ENCODE measurements at places on chromosomes 5 and 9.

DNA sequence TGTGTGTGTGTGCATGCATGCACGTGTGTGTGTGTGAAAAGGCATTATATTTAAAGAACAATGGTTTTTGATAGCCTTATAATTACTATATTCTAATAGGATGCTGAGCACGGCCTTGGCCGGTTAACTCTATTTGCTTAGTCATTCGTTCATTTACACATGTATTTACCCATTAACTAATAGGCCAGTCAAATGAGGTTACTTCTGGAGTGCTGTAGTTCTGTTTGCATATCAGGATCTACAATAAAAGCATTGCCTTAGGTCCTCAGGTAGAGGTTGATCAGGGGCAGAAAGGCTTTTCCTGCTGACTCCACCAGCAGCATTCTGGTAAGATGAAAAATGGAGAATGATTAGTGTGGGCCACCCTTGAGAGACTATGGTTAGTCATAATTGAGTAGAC, 219.0 kb downstream of the COMMD10 start:
- no peak for DNase-seq

DNA sequence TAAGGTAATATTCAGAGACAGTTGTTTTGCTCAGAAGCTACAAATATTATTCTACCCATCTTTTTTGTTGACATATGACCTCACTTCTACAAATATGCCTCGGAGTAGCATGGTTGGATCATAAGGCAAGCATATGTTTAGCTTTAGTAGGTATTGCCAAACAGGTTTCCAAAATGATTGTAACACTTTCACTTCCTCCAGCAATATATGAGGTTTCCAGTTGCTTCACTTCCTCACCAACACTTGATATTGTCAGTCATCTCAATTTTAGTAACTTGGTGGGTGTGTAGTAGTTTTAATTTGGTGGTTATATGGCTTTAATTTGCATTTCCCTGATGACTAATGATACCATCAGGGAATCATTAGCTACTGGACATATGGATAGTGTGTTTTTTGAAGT, 46.7 kb downstream of the TNFSF8 start:
- DNase-seq: no peak

DNA sequence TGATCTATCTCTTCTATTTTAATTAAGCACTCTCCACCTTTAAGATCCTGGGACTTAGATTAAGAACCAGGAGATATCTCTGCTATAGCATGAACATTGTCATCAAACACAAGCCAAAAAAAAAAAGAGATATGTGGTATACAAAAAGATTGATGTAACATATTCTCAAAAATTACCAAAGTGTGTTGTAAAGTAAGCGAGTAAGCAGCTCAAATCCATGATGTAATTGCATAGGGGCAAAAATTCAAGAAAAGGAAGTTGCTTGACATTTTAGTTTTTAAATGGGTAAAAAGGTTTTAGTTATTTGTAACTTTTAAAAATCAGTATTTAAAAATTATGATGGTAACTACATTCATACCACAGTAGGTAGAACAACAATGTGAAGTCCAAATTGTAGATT, 40.7 kb downstream of the CNTRL start:
- no peak for DNase-seq

DNA sequence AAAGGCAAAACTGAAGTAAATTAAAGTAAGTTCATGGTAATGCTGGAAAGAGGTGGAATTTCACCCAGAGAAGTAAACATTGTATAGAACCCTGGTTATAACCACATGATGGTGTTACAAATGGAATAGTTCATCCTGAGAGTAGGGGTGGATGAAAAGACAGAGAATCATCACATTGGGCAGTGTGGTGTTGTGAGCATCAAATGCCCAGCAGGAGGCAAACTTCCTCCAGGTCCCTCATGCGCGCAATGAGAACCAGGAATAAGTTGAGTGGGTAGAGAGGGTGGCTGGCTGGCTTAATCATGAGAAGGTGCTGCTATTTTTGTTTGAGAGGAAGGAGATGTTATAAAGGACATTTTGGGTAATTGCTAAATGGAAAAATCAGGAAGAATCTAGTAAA, 163.3 kb upstream of the HMHB1 start:
- peak; percentile 26 for DNase-seq

DNA sequence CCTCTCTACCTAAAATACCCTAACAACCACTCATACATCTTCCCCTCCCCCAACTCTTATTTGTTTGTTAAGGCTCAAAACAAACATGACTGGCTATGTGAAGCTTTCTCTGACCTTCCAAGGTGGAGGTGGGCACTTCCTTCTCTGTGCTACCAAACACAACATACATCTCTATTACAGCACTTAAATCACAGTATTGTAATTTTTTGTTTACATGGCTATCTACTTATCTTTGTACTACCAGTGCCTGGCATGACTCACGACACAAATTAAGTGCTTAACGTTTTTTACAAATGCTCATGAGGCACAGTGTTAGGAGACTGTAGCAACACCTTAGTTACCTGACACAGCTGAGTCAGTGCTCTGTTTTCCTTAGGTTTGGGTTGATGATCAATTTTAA, 18.6 kb downstream of the HOMER1 start:
- DNase-seq: no peak

DNA sequence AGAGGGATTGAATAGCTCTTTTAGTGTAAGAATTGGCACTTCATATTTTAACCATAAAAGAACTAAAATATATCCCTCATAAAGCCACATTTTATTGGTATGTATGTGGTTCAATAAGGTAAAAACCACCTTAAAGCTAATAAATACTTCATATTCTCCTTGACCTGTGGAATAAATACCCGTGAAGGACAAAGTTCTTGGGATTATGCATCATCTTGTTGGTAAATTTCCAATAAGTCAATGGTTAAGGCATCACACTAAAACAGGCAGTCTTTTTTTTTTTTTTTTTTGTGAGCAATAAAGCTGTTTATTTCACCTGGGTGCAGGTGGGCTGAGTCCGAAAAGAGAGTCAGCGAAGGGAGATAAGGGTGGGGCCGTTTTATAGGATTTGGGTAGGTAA, 161.9 kb downstream of the SNCAIP start:
- no peak for DNase-seq

All from lung microvascular endothelial cell (primary cell).